Epithelial cell of alveolus of lung (primary cell): ENCODE measurements at places on chromosomes 4 and X. TPM values are rescaled to one million over a fixed set of nuclear protein-coding genes. Genes with fewer than 3 reads are reported as not detected.

TIGD4 gene
- 0.24 TPM in 1 of 2 replicates, not detected in the other for total RNA-seq

SPATA4 gene
- total RNA-seq: 0.13 TPM in 1 of 2 replicates, not detected in the other

LPAR4 gene
- under 0.01 TPM in 1 of 2 replicates, not detected in the other for total RNA-seq

ITIH6 gene
- not detected in 2 replicates for total RNA-seq

PLXNB3 gene
- 1.4 and 4.2 TPM in 2 replicates for total RNA-seq

REST gene
- 29.6 and 33.9 TPM in 2 replicates for total RNA-seq

NR0B1 gene
- 0.13 and 0.16 TPM in 2 replicates for total RNA-seq

CXCL1 gene
- total RNA-seq: 55.1 and 534 TPM in 2 replicates

PHOX2B gene
- total RNA-seq: not detected in 2 replicates

GPRIN3 gene
- total RNA-seq: 0.65 and 1.7 TPM in 2 replicates

SPANXC gene
- not detected in 2 replicates for total RNA-seq

GSX2 gene
- not detected in 2 replicates for total RNA-seq

JAKMIP1 gene
- total RNA-seq: not detected in 2 replicates

FAT1 gene
- 190 and 219 TPM in 2 replicates for total RNA-seq

ELK1 gene
- total RNA-seq: 41.1 and 55.3 TPM in 2 replicates

MSX1 gene
- total RNA-seq: 1.2 and 2.2 TPM in 2 replicates

CDX4 gene
- not detected in 2 replicates for total RNA-seq

CCDC158 gene
- 0.13 TPM in 1 of 2 replicates, not detected in the other for total RNA-seq

PJA1 gene
- 24.1 and 32.7 TPM in 2 replicates for total RNA-seq

GABRG1 gene
- not detected in 2 replicates for total RNA-seq

FAM50A gene
- 40.3 and 53.5 TPM in 2 replicates for total RNA-seq

HSD17B10 gene
- 75.8 and 95.3 TPM in 2 replicates for total RNA-seq

IBSP gene
- total RNA-seq: not detected in 2 replicates

BCLAF3 gene
- total RNA-seq: 1.3 and 1.7 TPM in 2 replicates

PAK3 gene
- total RNA-seq: 0.32 and 0.52 TPM in 2 replicates

RIPPLY1 gene
- total RNA-seq: not detected in 2 replicates

ARMCX5 gene
- 8.1 and 19.2 TPM in 2 replicates for total RNA-seq

TKTL2 gene
- total RNA-seq: not detected in 2 replicates

BANK1 gene
- 0.13 TPM in 1 of 2 replicates, not detected in the other for total RNA-seq

VEGFD gene
- total RNA-seq: not detected in 2 replicates

PSAPL1 gene
- total RNA-seq: under 0.01 TPM in 1 of 2 replicates, not detected in the other

XAGE2 gene
- not detected in 2 replicates for total RNA-seq

POU3F4 gene
- total RNA-seq: not detected in 2 replicates

RBMX2 gene
- 14.5 and 30.9 TPM in 2 replicates for total RNA-seq

GC gene
- not detected in 2 replicates for total RNA-seq

AMELX gene
- total RNA-seq: not detected in 2 replicates

GAGE12H gene
- total RNA-seq: not detected in 2 replicates

FDCSP gene
- total RNA-seq: 7.7 and 11.6 TPM in 2 replicates

UGT2B10 gene
- not detected in 2 replicates for total RNA-seq

SHROOM4 gene
- 0.72 and 3.1 TPM in 2 replicates for total RNA-seq

BTC gene
- 0.26 and 1.8 TPM in 2 replicates for total RNA-seq

TCEAL7 gene
- total RNA-seq: 30.5 and 43.8 TPM in 2 replicates

TMPRSS11F gene
- not detected in 2 replicates for total RNA-seq

MAGEA12 gene
- not detected in 2 replicates for total RNA-seq

IRS4 gene
- total RNA-seq: 0.13 TPM in 1 of 2 replicates, not detected in the other

SRPK3 gene
- total RNA-seq: 0.13 and 0.24 TPM in 2 replicates

WNK3 gene
- total RNA-seq: 0.64 and 1.3 TPM in 2 replicates

RPL9 gene
- 4,418 and 7,032 TPM in 2 replicates for total RNA-seq

TXLNG gene
- 7.1 and 11.2 TPM in 2 replicates for total RNA-seq

DCLK2 gene
- 1.8 and 5.0 TPM in 2 replicates for total RNA-seq

NWD2 gene
- total RNA-seq: not detected in 2 replicates

GIMD1 gene
- not detected in 2 replicates for total RNA-seq

AMOT gene
- 1.9 and 6.9 TPM in 2 replicates for total RNA-seq

NAA10 gene
- total RNA-seq: 81.6 and 104 TPM in 2 replicates
